ENCODE measurements at places on chromosomes 6 and 20. TPM values are rescaled to one million over a fixed set of nuclear protein-coding genes. Genes with fewer than 3 reads are reported as not detected.

The LY6G5C gene
- 3.1 TPM for polyA plus RNA-seq

The FOXQ1 gene
- polyA plus RNA-seq = 0.31 TPM

The ANGPT4 gene
- polyA plus RNA-seq = not detected

DNA sequence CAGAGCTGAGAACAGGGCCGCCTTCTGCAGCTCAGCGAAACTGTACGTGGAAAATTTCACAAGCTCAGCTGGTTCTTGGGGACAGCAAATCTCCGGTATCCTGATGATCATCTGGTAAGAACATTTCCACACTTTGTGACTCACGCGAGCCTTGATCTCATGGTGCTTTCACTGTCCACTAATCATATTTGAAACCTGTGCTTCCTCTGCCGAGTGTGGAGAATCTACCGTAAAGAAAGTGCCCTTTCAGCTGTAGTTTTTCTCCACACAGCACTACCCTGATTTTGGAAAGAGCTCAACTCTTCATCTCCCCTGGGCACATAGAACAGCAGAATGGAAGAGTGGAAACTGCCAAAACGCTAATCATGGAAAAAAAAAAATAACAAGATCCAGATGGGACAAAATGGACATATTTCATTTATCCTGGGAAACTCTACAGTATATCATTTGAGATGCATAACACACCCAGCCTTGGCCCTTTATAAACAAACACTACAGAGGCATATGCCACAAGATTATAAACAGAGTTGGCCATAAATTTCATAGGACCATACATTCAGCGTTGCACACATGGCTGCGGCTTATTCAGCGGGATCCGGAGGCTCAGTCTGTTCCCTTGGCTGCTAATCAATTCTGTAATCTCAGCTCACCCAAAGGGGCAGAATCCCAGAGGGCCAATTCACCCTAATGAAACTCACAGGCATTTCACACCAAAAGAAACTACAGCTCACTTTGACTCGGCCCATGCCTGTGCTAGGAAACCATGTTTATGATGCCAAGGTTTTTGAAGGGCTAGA, 434.5 kb downstream of the HDGFL1 start:
- peak; percentile 65 for DNase-seq

GRCh38 chr6:155327326-155328073, 13.2 kb upstream of the TFB1M start:
- no peak for DNase-seq

GRCh38 chr20:16363506-16364319, 209.5 kb downstream of the KIF16B start:
- no peak for DNase-seq

GRCh38 chr6:152595499-152595898, 41.7 kb downstream of the SYNE1 start:
- DNase-seq = no peak

GRCh38 chr20:11748436-11748835, 169.3 kb upstream of the BTBD3 start:
- no peak for DNase-seq

DNA sequence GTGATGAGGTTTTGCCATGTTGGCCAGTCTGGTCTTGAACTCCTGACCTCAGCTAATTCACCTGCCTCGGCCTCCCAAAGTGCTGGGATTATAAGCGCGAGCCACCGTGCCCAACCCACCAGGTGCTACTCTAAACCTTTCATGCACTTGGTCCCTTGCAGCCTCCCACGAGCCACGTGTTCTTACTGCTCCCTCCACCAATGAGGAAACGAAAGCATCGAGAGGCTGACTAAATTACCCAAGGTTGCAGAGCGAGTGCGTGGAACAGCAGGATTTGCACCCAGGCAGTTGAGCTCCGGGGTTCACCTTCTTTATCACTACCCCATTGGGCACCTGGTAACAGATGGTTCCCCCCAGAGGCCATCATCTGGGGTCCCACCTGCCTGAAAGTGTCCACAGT, 208.3 kb downstream of the LY86 start:
- no peak for DNase-seq

GRCh38 chr6:56475736-56476457, 166.8 kb downstream of the DST start:
- DNase-seq = no peak

Data from BJ (cell line).